Tibial nerve (tissue), 4 donors: ENCODE measurements at places on chromosomes 16 and 17. TPM values are rescaled to one million over a fixed set of nuclear protein-coding genes. Genes with fewer than 3 reads are reported as not detected.
A peak's percentile ranks its signal among the peaks of the same experiment; 100 is the strongest.

DNA sequence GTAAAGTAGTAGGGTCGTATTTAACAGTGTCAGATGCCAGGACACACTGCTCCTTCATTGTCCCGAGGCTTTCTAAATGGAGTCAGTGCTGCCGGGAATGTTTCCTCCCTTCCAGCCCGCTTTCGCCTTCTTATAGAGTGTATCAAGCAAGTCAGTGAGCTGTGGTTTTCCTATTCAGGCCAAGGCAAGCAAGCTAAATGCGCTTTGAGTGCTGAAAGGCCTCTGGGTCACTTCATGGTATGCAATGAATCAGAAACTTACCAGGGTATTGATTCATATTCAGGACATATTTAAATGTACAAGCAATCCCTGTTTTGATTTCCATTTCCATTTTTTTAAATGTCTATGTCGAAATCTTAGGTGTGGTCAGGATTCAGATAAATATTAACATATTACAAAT, 327.9 kb upstream of the SOX9 start:
- H3K4me1 ChIP-seq, result no peaks in the 10 kb centered on the region
- no peaks in the 10 kb centered on the region for H3K27me3 ChIP-seq
- H3K4me3 ChIP-seq, result no peak overlapping the region
- no peaks in the 10 kb centered on the region for H3K36me3 ChIP-seq
- no peak overlapping the region for H3K27ac ChIP-seq
- DNase-seq, result no peak

- no peak overlapping the region for H3K4me3 ChIP-seq
- DNase-seq, result no peak
- H3K27ac ChIP-seq, result no peak overlapping the region
- no peaks in the 10 kb centered on the region for H3K4me1 ChIP-seq
- H3K36me3 ChIP-seq, result no peaks in the 10 kb centered on the region
These were observed 131.7 kb upstream of the SOX9 start for GRCh38 chr17:71989117-71989516.

CX3CL1 gene
- total RNA-seq, result 12.3 TPM

- H3K4me3 ChIP-seq, result no peak overlapping the region
- no peaks in the 10 kb centered on the region for H3K27me3 ChIP-seq
- H3K4me1 ChIP-seq, result no peaks in the 10 kb centered on the region
- H3K27ac ChIP-seq, result no peak overlapping the region
These were observed 12.8 kb upstream of the PRR14 start for GRCh38 chr16:30637944-30638343.

TBC1D3E gene
- total RNA-seq, result not detected

GRCh38 chr17:860805-861204, 78.7 kb downstream of the MRM3 start:
- H3K4me1 ChIP-seq, result no peaks in the 10 kb centered on the region
- no peaks in the 10 kb centered on the region for H3K36me3 ChIP-seq
- H3K27ac ChIP-seq, result no peak overlapping the region
- H3K27me3 ChIP-seq, result no peaks in the 10 kb centered on the region
- DNase-seq, result no peak
- no peak overlapping the region for H3K4me3 ChIP-seq

GRCh38 chr16:78102122-78102660, 2.7 kb downstream of the WWOX start:
- no peaks in the 10 kb centered on the region for H3K36me3 ChIP-seq
- H3K27me3 ChIP-seq, result no peaks in the 10 kb centered on the region
- no peak overlapping the region for H3K4me3 ChIP-seq
- DNase-seq, result no peak

NEUROD2 gene
- total RNA-seq, result not detected

KRTAP4-5 gene
- not detected for total RNA-seq

PAFAH1B1 gene
- total RNA-seq, result 185 TPM

GRCh38 chr17:321386-321941, 31.1 kb downstream of the RPH3AL start:
- H3K36me3 ChIP-seq, result no peaks in the 10 kb centered on the region
- H3K4me3 ChIP-seq, result no peak overlapping the region
- H3K27me3 ChIP-seq, result no peaks in the 10 kb centered on the region
- H3K4me1 ChIP-seq, result no peaks in the 10 kb centered on the region
- no peak for DNase-seq

GRCh38 chr17:82012640-82013295, 9.9 kb downstream of the CENPX start:
- no peak for DNase-seq
- H3K36me3 ChIP-seq, result no peaks in the 10 kb centered on the region
- no peak overlapping the region for H3K4me3 ChIP-seq
- no peak overlapping the region for H3K27ac ChIP-seq
- no peaks in the 10 kb centered on the region for H3K27me3 ChIP-seq
- H3K4me1 ChIP-seq, result peaks cover 5% of the 10 kb centered on the region

NTN1 gene
- 26.1 TPM for total RNA-seq

- H3K4me3 ChIP-seq, result no peak overlapping the region
- no peaks in the 10 kb centered on the region for H3K36me3 ChIP-seq
- no peaks in the 10 kb centered on the region for H3K27me3 ChIP-seq
- H3K4me1 ChIP-seq, result no peaks in the 10 kb centered on the region
- DNase-seq, result no peak
- no peak overlapping the region for H3K27ac ChIP-seq
These were observed 77.1 kb upstream of the BRD7 start for GRCh38 chr16:50445621-50446555.

- H3K36me3 ChIP-seq, result no peaks in the 10 kb centered on the region
- DNase-seq, result no peak
- H3K27ac ChIP-seq, result no peak overlapping the region
- H3K4me1 ChIP-seq, result no peaks in the 10 kb centered on the region
These were observed 27.3 kb downstream of the ANKFY1 start for GRCh38 chr17:4236456-4236855.

- H3K4me3 ChIP-seq, result peak overlapping the region; percentile 53
- H3K27ac ChIP-seq, result peak overlapping the region; percentile 63
- no peaks in the 10 kb centered on the region for H3K27me3 ChIP-seq
- H3K36me3 ChIP-seq, result no peaks in the 10 kb centered on the region
- DNase-seq, result no peak
These were observed 120.9 kb downstream of the MRM1 start for GRCh38 chr17:36722121-36722902.

GRCh38 chr17:21119247-21119918, 7.4 kb upstream of the DHRS7B start:
- no peaks in the 10 kb centered on the region for H3K36me3 ChIP-seq
- H3K4me3 ChIP-seq, result no peak overlapping the region
- DNase-seq, result peak; percentile 70

MLST8 gene
- total RNA-seq, result 38.9 TPM

BICDL2 gene
- not detected for total RNA-seq

DNA sequence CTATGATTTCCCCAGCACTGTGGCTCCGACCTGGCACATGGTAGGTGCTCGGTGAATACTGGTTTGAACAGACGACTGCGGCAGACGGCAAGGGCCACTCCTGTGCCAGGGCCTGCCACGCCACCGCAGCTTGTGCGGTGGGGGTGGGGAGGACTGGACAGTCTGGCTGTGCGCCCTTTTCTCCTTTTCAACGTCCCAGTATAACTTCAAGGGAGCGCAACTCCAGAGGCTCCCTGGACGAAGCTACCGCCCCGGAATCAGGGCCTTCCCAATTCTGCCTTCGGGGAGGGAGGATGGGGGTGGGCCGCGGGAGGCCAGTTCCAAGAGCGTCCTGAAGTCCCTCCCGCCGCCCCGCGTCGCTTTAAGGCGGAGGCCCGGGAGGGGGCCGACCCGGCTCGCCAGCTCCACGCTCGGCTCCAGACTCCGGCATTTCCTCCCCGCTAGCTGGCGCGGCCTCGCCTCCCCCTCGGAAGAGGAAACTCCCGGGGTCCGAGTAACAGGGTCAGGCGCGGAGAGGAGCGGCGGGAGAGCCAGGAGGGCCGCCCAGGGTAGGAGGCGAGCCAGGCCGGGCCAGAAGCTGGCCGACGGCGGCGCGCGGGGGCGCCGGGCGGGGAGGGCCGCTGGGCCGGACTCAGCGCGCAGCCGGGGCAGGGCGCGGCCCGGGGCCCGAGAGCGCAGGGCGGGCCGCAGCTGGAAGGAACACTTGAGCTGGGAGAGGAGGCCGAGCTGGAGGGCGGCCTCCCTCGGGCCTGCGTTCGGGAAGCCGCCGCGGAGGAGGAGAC, at the start of gene ITPRIPL2:
ITPRIPL2 (plus strand) TSS at position 388 of the 782 bp plus-strand sequence. CDS start 498 bp downstream, outside the sequence.
- H3K36me3 ChIP-seq, result no peaks in the 10 kb centered on the region
- H3K4me3 ChIP-seq, result peak within 1 kb of the TSS; percentile 69

GLYR1 gene
- 42.0 TPM for total RNA-seq

SLC47A1 gene
- 26.5 TPM for total RNA-seq

EIF1 gene
- 458 TPM for total RNA-seq

DNA sequence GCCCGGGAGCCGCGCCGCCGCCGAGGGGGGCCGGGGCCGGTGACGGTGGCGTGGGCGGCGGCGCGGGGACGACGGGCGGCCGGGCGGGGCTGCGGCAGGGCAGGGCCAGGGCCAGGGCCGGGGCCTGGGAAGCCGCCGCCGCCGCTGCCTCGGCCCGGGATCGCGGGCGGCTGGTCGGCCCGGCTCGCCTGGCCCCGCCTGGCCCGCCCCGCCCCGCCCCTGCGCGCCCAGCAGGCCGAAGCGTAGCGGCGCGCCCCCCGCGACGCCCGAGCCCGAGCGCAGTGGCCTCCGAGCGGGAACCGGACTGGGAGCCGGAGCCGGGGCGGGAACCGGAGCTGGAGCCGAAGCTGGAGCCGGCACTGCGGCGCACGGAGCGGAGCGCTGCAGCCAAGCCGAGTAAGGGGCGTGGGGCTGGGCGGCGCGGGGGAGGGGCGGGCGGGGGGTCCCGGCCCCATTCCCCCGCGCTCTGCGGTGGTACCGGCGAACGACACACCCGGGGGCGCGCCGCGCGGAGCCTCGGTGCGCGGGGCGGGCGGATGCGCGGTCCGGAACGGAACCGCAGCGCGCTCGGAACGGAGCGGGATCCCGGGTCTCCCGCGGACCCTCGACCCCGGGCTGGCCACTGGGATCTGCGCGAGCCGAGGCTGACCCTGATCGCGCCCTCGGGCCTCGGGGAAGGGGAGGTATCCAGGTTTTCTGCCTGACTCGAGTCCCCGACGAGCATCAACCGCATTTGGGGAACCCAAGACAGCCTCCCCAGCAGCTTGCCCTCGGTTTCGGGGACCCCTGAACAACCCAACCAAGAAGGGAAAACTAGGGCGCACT, at the start of gene BEAN1:
BEAN1 (plus strand) TSS at position 260 of the 825 bp plus-strand sequence. CDS start 10,382 bp downstream, outside the sequence.
- peaks cover 3% of the 10 kb centered on the region for H3K27me3 ChIP-seq
- no peaks in the 10 kb centered on the region for H3K36me3 ChIP-seq
- H3K4me3 ChIP-seq, result peak within 1 kb of the TSS; percentile 71
- no peak within 1 kb of the TSS for H3K27ac ChIP-seq
- no peak for DNase-seq

KCNJ2 gene
- total RNA-seq, result 2.7 TPM

AXIN2 gene
- total RNA-seq, result 23.7 TPM

GRCh38 chr16:28164140-28164539, 47.6 kb downstream of the XPO6 start:
- no peaks in the 10 kb centered on the region for H3K27me3 ChIP-seq
- no peak for DNase-seq
- H3K36me3 ChIP-seq, result peaks cover 47% of the 10 kb centered on the region
- peaks cover 28% of the 10 kb centered on the region for H3K4me1 ChIP-seq
- H3K27ac ChIP-seq, result peak overlapping the region; percentile 43

DNA sequence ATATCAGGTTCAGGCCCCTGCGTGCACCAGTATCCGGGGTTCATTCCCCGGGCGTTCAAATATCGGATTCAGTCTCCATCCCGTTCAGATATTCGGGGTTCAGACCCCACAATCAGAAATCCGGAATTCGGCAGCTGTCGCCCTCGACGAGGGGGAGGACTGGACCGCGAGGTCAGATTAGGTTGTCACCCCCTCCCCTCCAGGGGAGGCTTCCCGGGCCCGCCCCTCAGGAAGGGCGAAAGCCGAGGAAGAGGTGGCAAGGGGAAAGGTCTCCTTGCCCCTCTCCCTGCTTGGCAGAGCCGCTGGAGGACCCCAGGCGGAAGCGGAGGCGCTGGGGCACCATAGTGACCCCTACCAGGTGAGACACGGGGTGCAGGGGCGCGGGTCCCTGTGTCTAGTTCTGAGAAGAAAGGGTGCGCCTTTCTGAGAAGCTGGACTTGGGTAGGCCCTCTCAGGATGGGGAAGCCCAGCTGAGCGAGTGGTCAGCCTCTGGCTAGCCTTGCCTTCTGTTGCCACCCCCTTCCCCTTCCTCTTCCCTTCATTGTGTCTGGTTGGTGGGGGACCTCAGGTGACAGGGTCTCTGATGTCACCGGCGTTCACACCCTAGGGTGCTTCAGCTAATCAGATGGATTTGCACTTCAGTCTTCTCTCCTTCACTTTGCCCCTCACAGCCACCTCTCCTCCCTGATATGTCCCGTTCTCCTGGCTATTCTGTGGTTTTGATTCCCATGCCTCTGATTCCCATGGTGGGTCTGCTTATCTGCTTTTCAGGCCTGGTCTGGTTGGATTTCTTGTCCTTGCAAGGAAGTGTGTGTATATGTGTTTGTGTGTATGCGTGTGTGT, 844 bp downstream of the TAOK2 start:
- H3K27ac ChIP-seq, result peak overlapping the region; percentile 95
- peaks cover 22% of the 10 kb centered on the region for H3K4me1 ChIP-seq
- DNase-seq, result no peak
- H3K27me3 ChIP-seq, result no peaks in the 10 kb centered on the region
- peaks cover 13% of the 10 kb centered on the region for H3K36me3 ChIP-seq

BAHCC1 gene
- total RNA-seq, result 15.1 TPM

- H3K27me3 ChIP-seq, result no peaks in the 10 kb centered on the region
- peaks cover 13% of the 10 kb centered on the region for H3K4me1 ChIP-seq
- no peak overlapping the region for H3K27ac ChIP-seq
- no peaks in the 10 kb centered on the region for H3K36me3 ChIP-seq
- H3K4me3 ChIP-seq, result no peak overlapping the region
These were observed 96.4 kb downstream of the MSI2 start for GRCh38 chr17:57352665-57353175.

HOXB8 gene
- total RNA-seq, result 0.66 TPM

- no peak for DNase-seq
- no peaks in the 10 kb centered on the region for H3K27me3 ChIP-seq
- H3K4me3 ChIP-seq, result no peak overlapping the region
- no peaks in the 10 kb centered on the region for H3K36me3 ChIP-seq
- H3K4me1 ChIP-seq, result no peaks in the 10 kb centered on the region
These were observed 488.5 kb upstream of the SOX9 start for GRCh38 chr17:71632328-71632727.

DNA sequence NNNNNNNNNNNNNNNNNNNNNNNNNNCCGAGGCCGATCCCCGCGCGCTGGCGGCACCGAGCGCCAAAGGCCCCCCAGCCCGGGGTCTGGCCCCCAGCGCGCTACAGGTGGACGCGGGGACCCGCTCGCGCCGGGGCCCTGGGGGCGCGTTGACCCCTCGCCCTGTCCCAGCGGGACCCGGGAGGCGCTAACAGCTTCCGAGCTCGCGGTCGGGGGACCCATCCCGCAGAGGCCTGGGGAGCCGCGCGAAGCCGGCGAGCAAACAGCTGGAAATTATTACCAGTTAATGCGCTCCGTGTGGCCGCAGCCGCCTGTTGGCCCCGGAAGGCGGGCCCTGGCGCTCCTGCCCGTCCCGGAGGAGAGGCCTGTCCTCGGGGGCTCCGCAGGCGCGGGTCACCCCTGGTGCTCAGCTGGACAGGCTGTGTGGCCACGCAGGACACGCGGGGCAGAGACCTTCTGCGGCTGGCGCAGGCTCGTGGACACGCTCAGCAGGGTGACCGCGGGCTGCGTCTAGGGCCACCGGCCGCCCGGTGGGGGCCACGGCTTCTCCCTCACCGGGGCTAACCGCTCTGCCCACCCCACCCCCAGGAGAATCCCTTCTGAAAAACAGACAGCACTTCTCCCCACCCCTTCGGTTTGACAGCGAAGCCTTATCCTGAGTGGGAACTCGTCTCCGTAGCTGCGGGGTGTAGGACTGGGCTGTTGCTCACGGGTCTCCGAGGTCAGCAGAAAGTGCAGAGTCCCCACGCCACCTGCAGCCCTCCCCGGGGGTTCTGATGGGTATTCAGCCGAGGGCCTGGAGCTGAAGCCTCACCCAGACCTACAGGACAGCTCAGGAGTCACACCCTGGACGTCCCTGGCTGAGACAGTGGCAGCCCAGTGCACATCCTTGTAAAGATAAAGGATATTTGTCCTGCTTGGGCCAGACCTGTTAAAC, 138.7 kb upstream of the RPH3AL start:
- H3K27me3 ChIP-seq, result peaks cover 12% of the 10 kb centered on the region
- no peak overlapping the region for H3K27ac ChIP-seq
- H3K4me3 ChIP-seq, result peak overlapping the region; percentile 57
- peaks cover 22% of the 10 kb centered on the region for H3K4me1 ChIP-seq
